Epithelial cell of esophagus (primary cell): ENCODE measurements at places on chromosomes 16 and 17.

DNA sequence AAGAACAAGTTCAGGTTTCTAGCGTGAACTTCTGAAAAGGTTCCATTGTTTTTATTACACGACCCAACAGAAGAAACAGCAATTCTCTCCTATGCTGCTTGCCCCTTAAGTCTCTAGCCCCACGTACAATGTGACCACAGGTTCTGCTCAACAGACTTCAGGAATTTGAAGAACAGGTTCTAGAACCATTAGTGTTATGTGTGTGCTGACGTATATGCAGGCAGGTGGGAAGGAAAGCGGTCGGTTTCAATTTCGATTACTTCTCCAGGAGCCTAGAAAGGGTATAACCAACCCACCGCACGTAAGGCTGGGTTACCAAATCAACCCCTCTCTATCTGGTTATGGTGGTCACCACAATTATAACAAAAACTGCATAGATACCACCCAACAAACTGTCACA lies 39.4 kb downstream of the XPO6 start:
- DNase-seq: no peak

DNA sequence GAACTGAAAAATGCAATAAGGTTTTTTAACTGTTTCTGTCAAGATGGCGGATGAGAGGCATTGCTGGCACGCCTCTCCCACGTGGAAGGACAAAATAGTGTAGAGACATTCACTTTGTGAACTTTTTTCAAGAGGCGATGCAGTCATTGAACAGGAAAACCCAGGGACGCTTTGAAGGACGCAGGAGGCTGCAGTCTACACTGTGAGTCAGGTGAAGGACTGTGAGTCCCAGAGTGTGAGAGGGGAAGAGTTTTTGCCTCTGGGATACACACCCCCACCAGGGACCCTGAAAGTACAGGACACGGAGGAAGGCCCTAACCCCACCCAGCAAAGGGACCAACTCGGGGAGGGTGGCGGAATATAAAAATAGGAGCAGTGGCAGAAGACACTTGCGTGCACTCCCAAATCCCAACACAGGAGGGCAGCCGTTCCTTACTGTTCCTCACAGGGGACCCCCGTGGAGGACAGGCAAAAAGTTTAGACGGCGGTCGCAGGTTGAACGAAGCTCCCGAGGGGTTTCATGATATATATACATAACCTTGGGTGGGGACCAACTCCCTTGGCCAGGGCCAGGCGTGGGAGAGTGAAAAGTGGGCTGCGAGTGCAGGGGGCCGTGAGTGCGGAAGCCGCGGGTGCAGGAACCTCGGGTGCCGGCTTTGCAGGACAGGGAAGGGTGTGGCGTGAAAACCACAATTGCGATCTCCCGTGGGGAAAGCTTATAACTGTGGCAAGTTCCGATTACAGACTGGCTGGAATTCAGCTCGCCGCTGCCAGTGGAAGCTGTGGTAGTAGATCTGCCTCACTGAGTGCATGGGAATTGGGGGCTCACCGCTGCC lies 82.0 kb upstream of the ALOX12 start:
- DNase-seq: peak; percentile 23

DNA sequence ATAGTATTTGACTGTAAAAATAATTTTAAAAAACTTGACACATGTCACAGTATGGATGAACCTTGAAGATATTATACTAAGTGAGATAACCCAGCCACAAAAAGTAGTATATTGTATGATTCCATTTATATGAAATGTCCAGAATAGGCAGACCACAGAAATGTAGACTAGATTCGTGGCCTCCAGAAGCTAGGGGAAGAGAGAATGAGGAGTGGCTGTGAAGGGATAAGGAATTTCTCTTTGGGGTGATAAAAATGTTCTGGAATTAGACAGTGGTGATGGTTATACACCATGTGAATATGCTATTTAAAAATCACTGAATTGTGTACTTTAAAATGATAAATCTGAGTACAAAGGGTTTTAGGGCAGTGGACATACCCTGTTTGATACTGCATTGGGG lies 253.1 kb upstream of the DYNLRB2 start:
- DNase-seq: no peak

DNA sequence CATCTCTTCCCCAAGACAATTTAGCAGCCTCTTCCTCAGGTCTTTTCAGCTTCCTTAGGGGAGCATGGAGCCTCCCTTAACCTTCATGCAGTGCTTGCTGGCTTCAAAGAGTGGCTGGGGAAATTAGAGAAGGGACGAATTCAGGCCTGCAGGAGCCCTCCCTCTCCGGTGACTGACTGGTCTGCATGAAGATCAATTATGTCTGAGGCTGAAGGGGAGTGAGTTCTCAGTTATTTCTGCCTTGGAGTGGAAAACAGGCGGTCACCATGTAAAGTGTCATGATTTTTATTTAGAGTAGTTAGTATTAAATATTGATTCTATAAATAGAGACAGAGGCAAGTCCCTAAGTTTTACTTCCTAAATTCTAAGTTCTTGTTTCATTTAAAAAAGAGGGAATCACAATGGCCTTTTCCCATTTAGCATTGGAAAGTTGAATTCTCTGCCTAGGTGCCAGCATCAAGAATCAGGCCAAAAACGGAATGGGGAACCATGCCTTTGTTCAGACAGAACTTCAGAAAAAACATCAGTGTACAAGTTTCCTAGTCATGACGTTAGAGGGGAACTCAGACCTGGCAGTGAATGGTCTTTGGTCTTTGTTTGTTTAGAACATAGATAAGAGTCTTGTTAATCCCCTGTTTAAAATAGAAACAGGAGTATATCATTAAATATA lies 4.4 kb downstream of the GABARAPL2 start:
- no peak for DNase-seq

- peak; percentile 59 for DNase-seq
These were observed 21.0 kb downstream of the VASN start for GRCh38 chr16:4392382-4393239.
